AG09309 (cell line): ENCODE measurements at places on chromosomes 11 and 22.

GRCh38 chr11:66012946-66013761, 1.3 kb downstream of the CST6 start:
- DNase-seq = no peak

DNA sequence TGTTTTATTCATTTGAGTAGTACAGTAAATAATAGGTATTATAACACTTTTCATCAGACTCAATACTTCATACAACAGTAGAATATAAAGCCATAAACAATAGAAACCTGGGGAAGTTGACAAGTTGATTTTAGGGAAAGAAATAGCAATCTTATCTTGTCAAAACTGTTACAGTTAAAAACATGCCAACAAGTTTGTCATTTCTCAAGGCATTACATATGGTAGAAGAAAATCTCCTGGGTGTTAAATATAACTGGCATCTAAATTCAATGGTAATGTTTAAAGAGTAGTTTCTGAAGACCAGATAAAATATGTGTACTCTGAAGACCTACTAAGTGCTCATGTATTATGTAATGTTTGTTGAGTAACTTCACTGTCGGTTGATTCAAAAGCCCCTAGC, 75.1 kb downstream of the LRRC4C start:
- no peak for DNase-seq

GRCh38 chr11:3092603-3093141, 35.4 kb upstream of the CARS1 start:
- no peak for DNase-seq

DNA sequence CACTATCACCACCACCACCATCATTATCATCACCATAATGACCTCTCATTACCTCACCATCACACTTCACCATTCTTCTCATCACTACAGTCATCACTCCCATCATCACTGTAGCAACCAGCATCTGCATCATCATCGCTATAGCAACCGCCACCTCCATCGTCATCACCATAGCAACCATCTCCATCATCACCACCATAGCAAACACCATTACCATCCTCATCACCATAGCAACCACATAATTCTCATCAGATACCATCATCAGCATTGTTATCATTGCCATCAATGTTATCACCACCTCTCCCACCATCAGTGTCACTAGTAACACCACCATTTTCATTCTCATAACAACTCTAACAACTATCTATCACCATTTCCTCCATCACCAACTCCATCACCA, 23.1 kb upstream of the CD82 start:
- DNase-seq = no peak

GRCh38 chr11:73233692-73234470, 15.8 kb downstream of the P2RY2 start:
- DNase-seq = no peak

DNA sequence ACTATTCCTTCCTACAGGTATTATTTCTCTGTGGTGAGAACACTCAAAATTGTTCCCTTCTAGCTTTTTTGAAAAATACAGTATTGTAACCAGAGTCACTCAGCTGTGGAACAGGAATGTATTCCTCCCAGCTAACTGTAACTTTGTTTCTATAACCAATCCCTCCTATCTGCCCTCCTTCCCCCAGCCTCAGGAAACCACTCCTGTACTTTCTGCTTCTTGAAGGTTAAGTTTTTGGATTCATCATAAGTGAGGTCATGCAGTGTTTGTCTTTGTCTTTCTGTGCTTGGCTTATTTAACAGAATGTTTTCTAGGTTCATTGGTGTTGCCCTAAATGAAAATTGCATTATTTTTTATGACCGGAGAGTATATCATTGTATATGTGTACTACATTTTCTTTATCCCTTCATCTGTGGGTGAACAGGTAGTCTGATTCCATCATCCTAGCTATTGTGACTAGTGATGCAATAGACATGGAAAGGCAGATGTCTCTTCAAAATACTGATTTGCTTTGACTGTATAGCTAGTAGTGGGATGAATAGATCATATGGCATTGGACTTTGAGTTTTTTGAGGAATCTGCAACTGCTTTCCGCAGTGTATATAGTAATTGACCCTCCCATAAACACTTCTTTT, 112.9 kb upstream of the GRK3 start:
- no peak for DNase-seq
